ENCODE measurements at places on chromosomes 16 and 17.
A peak's percentile ranks its signal among the peaks of the same experiment; 100 is the strongest.

DNA sequence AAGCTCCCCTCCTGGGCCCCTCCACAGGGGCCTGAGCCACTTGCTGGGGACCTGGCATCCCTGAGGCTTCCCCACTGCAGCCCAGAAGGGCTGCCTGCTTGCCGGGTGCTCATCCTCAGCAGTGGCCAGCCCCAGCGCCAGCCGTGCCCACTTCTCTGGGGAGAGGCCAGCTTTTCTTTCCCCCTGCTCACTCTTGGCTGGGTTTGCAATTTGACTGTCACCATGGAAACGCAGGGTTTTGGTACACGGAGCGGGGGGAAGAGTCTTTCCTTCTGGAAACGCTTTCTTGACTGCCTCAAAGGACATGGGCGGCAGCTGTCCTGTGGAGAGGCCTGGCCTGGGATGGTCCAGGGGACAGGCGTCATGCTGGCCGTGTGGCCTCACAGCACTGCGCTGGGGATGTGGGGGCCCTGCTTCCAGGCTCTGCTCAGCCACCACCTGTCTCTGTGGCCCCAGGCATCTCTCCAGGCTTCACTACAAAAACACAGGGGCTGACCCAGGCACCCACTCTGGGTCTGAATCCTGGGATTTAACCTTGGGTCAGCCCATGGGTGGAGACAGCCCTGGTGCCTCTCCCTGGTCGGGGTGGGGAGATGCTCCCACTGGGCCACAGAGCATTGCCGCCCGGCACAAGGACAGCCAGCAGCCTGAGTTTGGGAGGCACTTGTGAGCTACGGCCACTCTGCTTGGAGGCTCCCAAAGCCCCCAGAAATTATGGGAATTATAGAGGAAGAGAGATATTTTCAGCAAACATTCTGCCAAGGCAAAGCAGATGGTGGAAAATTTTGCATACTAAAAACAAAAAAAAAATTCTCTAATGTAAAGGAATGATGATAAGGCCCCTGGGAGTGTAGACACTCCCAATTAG lies 45.9 kb upstream of the DOC2B start:
- no peak for DNase-seq

DNA sequence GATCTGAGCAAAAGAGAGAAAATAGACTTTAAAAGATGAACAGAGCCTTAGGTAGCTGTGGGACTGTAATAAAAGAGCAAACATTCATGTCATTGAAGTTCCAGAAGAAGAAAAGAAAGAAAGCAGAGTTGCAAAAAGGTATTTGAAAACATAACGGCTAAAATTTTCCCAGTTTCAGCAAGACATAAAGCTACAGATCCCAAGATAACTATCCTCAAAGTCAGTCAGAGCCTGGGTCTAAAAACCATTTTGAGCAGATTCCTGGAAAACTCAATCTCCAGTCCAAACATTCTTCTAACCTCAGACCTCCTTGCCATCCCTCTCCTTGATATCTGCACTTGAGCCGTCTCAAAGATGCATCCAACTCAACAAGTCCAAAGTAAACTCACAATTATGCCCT lies 20.9 kb upstream of the CD300E start:
- DNase-seq, result no peak

GRCh38 chr17:40903129-40903847 lies 18.2 kb upstream of the KRT20 start:
- DNase-seq, result peak; percentile 2

- no peak for DNase-seq
These were observed 53.7 kb downstream of the ELAC2 start for GRCh38 chr17:12964162-12964561.

DNA sequence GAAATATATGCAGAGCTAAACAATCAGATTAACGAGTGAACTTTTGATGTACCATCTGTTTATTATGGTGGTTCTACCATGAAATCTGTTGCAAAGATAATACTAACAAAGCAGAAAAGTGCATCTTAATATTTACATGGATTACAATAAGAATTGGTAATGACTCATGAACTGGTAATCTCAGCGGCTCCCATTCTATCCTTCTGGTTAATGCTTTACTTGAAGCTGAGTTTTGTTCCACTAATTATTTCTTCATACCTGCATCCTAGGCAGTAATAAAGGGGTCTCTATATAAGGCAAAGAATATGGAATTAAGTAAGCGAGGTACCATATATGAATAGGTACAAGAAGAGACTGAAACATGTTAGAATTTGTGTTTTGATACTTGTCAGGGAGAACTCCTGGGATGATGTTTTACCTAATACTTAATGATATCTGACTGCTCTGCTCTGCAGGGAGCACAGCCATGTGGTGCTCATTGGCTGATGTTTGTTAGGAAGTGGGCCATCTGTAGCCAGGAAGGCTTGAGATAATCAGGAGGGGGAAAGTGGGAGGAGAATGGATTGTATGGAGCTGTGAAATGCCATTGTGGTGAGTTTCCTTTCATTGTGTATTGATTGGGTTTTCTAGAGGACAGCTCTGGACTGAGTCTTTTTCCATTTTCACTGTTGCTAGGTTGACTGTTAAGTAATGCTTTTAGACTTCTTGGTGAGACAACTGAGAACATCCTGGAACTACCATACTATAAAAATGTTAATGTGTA lies 52.6 kb downstream of the MAP2K6 start:
- no peak for DNase-seq

GRCh38 chr16:69559164-69559563 lies 6.6 kb upstream of the NFAT5 start:
- no peak for DNase-seq

DNA sequence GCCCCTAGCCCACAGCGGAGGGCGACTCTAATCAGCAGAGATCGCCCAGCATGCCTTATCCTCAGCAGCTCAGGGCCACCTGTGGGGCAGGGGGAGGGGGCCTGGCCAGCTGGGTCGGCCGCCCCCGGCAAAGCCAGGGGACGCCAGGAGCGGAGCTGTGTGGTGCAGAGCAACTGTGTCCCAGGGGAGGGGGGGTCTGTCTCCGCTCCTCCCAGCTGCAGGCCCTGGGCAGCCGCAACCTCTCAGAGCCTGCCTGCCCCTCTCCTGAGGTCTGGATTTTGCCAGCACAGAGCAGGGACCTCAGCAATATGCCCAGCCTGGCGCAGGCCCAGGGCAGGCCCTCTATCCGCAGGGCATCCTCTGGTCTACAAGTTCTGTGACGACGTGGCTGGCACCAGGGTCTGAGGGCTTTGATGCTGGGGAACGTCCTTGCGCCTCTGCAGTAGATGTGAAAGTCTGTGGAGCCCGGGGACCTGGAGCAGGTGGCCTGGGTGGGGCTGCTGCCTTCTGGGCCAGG lies 36.5 kb upstream of the SLC38A10 start:
- no peak for DNase-seq

- no peak for DNase-seq
These were observed 73.4 kb upstream of the COX10 start for GRCh38 chr17:13995856-13996271.

GRCh38 chr16:2253293-2253692 lies 1.9 kb upstream of the ECI1 start:
- no peak for DNase-seq

DNA sequence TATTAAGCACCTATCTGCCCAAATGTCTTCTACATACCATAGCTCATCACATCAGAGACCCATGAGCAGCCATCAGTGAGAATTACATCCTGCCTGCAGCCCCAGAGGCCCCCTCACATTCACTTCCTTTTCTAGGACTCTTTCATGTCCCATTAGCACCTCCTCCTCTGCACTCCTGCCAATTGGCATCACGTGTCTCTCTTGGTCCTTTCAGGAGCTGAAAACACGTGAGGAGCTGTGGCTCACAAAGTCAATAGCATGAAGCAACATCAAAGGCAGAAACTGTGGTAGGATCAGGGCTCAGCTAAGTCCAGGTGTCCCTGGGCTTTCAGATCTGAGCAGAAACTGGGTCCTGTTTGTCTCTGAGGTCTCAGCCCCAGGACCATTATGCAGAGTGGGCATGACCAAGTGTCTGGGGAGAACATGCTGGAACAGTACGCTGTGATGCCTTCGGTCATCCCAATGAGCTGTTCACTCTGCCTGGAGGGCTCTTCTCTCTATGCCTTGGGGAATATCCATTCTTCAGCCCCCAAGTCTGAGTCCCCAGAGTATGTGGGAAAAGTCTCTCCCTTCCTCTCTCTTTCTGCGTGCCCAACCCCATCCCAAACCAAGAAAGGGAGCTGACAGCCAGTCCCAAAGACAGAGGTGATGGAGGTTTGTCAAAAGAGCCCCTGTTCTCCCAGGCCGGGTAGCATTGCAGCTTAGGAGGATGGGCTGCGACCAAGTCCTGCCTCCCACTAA lies 457.0 kb upstream of the CDH5 start:
- DNase-seq, result no peak

GRCh38 chr16:15650019-15650697 lies at the start of gene NDE1:
NDE1 (plus strand) TSS chr16:15650245; CDS start chr16:15664779, 14,534 bp downstream.
- peak; percentile 85 for DNase-seq

DNA sequence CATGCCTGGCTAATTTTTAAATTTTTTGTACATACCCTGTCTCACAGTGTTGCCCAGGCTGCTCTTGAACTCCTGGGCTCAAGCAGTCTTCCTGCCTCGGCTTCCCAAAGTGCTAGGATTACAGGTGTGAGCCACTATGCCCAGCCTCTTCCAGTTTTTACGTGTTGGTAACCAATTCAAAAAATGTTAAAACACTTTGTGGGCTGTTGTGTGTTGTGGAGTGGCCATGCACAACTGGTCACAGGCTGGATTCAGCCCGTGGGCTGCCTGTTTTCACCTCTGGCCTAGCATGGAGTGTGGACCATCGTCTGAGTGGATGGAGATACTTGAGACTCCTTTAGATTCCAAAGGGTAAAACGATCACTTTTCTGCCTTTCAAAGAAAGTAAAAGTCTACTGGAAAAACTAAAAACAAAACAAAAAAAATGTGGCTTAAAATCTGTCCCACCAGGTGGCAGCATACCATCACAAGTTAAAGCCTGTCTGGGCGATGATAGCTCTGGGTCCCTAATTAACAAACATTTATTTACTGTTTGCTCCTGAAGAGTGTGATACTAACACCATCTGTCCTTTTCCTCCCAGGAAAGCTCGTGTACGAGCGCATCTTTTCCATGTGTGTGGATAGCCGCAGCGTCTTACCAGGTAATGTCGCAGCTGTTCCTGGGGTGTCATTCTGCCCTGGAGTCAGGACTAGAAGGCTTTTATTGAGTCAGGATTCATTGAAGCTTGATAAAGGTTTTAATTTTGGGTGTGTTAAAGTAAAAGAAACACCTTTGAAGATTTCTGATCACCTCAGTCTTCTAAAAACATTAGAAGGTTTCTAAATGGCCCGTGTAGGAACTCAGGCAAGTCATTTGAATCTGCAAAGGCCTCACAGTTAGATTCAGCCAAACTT lies 45.8 kb downstream of the VPS35L start:
- DNase-seq, result no peak

DNA sequence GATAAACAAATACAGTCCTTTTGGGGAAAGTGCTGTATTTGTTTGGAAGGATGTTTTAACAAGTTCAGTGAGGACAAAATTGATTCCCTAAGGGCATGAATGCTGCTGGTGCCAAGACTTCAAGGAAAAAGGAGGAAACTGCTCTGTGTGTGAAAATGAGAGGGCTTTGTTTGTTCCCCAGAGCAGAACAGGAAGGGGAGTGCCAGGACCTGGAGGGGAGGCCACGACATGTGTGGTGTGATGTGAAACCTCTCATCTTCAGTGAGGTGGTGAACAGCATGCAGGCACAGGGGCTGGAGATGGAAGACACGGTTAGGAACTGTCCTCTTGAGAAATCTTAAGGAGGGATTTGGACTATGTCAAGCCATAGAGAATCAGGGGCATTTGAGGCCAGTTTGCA lies 46.6 kb upstream of the GRIN2A start:
- no peak for DNase-seq

- no peak for DNase-seq
These were observed 500.2 kb upstream of the HSBP1 start for GRCh38 chr16:83307594-83307992.

DNA sequence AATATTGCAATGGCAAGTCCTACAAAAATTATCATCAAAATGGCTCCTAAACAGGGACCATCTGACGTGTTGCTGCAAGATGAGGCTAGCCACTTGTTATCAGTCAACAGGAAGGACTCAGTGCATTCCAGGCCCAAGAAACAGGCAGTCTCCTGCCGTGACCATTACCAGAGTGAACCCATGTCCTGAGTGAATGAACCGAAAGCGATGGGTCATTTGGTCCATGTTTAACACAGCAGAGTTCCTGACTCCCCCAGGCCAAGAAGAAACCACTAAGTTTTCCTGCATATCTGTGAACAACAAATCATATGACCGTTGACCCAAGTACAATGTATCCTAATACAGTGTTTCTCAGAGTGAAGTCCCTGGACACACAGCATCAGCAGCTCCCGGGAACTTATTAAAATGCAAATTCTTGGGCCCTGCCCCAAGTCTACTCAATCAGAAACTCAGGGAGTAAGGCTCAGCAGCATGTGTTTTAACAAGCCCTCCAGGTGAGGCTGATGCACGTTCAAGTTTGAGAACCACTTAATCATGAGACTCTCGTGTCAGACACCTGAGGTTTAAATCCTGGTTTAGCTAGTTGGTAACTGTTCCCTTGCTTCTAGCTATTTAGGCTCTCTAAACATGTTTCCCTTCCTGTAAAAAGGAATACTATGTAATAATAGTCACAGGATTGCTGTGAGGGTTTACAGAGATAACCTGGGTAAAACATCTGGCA lies 429.4 kb upstream of the MAF start:
- no peak for DNase-seq

DNA sequence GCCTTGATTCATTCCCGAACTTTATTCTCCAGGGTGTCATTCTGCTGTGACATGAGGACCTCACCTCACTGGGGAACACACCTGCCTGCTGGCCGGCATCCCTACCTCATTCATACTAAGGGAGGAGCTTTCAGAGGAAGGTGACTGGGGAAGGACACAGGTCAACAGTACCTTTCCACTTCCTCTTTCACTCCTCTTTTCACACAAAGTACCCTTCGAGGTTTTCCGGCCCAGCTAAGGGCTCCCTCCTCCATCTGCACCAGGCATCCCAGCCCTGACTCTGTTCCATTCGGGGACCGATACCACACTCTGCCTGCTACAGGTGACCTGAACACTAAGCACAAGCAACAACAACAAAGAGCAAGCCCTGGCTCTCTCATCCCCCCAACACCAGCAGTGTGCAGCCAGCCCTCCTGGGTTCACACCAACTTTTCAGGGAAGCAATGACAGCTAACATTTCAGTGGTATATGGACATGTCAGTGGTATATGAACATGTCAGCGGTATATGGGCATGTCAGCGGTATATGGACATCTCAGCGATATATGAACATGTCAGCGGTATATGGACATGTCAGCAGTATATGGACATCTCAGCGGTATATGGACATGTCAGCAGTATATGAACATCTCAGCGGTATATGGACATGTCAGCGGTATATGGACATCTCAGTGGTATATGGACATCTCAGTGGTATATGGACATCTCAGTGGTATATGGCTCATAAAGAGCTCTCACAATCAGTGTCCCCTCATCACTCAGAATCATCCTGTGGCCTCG lies 16.0 kb downstream of the TRIM25 start:
- DNase-seq, result no peak

- no peak for DNase-seq
These were observed 5.7 kb upstream of the CX3CL1 start for GRCh38 chr16:57366544-57367040.

- no peak for DNase-seq
These were observed 62.3 kb downstream of the TNFRSF13B start for GRCh38 chr17:16909472-16910246.
